CD4-positive, alpha-beta T cell treated with Interferon gamma for 1 hour (primary cell): ENCODE measurements at places on chromosomes 5 and 9.

DNA sequence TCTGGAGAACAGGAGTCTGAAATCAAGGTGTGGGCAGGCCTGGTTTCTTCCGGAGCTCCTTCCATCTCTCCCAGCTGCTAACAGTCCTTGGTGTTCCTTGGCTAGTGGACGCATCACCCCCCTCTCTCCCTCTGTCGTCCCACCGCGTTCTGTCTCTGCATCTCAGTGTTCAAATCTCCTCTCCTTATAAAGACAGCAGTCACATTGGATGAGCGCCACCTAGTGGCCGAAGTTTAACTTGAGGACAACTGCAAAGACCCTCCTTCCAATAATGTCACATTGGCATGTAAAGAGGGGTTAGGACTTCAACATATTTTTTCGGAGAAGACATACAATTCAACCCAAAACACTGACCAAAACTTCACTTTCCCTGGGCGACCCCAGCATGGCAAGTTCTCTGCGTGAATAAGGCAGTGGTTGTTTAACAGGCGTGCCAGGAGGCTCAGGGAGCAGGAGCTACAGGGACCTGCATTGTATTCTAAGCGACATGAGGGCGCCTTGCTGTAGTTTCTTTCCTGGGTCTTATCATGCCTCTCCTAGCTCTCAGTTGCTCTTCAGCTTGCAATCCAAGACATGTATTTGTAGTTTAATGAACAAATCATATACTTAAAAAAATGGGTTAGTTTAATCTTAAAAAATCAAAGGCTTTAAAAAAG lies 27.9 kb upstream of the BASP1 start:
- DNase-seq, result peak; percentile 28

DNA sequence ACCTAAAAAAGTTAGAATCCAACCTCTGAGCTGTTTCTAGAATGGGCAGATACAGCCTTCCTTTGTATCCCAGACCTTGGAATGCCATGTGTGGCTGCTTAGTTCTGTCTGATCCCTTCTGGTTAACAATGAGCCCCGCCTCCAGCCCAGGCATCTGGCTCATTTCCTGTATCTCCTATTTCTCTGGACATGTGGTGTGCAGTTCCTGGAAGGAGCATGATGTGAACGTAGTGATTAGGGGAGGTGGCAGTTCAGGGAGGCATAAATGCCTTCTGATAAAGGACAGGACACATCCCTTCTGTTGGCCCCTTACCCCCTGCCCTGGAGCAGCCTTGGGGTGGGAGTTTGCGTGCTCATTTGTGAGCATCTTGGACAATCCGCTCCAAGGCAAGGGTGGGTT lies 243.0 kb downstream of the ZSWIM6 start:
- no peak for DNase-seq

DNA sequence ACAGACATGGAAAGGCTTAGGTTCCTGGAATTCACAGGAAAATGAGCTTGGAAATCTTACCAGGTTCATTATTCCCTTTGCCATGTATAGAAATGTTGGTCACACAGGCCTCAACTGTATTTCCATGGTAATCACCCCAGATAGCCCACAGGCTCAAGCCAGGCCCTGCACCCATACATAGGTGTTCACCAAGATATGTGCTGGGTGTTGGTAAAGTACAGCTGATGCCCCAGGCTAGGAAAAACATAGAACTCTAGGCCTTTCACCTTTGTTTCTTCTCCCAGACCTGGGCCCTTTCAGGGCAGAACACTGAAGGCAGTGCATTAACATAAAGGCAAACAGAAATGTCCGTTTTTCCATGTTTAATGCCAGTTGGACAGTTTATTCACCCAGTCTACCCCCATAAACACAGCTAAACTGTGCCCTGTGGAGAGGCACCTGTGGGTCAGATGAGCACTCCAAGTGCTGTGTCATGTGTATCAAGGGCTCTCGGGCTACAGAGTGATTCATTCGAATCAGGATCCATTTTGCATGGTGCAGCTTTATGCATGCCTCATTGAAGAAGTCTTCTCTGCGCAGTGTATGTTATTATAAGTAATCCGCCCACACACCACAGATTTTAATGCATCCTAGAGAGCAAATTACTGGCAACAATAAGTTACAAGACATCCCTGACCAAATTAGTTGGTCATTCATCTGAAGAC lies 93.4 kb upstream of the SLC30A5 start:
- DNase-seq, result no peak

DNA sequence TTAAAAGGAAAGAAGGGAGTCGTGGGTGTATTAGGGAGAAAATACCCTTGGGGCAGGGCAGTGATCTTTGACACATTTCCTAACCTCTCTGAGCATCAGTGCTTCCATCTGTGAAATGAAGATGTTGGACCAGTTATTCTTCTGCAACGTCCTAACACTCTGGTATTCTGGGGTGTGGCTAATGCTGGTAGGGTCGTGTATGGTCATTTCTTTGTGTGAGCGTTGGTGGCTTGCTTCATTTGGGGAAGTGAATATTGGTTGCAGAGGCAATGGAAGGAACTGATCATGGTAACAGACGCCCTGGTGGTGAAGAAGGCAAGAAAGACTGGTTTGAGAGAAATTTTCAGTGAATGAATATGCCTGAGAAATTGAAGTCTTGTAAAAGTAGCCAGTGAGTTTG lies 67.9 kb upstream of the TTC23L start:
- no peak for DNase-seq

GRCh38 chr5:98605426-98605825 lies 168.0 kb upstream of the RGMB start:
- DNase-seq, result no peak

- no peak for DNase-seq
These were observed 540.2 kb downstream of the CSNK1G3 start for GRCh38 chr5:124052201-124052600.

DNA sequence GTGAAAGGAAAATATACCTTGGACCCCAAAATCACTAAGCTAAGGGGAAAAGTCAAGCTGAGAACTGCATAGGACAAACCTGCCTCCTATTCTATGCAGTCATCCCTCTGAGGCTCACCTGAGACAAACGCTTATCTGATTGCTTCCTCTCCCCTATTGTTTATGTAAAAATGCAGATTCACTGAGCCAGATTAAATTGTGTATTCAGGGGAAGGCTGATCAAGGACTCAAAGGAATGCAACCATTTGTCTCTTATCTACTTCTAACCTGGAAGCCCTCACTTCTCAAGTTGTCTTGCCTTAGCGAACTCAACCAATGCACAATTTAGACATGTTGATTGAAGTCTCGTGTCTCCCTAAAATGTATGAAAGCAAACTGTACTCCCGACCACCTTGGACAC lies 13.3 kb downstream of the SPARC start:
- DNase-seq, result no peak

GRCh38 chr5:80077051-80077714 lies 42.0 kb downstream of the THBS4 start:
- no peak for DNase-seq

DNA sequence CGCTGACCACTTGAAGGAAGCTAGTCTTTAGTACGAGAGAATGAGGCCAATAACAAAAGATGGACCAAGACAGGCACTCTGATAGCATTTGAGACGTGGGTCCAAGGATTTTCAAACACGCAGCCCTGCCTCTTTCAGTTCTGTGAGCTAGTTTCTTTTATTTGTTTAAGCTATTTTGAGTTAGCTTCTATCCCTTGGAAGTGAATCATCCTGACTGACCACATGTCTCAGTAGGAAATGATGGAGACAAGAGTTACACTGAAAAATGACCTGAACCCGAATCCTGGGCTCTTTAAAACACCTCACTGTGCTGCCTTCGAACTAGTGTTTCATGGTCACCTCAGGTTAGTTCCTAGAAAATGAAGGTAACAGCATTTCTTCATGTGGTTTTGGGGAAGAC lies 9.9 kb downstream of the TEK start:
- DNase-seq, result no peak

- no peak for DNase-seq
These were observed 20.1 kb downstream of the RCL1 start for GRCh38 chr9:4812858-4813257.

GRCh38 chr5:173988554-173989431 lies at the start of gene C5orf47:
Gene C5orf47, plus strand, starts transcription at chr5:173989170. Its CDS starts 94 bp downstream, at chr5:173989264.
- DNase-seq, result no peak

- DNase-seq, result no peak
These were observed 241.1 kb upstream of the PIK3R1 start for GRCh38 chr5:67974471-67974870.

DNA sequence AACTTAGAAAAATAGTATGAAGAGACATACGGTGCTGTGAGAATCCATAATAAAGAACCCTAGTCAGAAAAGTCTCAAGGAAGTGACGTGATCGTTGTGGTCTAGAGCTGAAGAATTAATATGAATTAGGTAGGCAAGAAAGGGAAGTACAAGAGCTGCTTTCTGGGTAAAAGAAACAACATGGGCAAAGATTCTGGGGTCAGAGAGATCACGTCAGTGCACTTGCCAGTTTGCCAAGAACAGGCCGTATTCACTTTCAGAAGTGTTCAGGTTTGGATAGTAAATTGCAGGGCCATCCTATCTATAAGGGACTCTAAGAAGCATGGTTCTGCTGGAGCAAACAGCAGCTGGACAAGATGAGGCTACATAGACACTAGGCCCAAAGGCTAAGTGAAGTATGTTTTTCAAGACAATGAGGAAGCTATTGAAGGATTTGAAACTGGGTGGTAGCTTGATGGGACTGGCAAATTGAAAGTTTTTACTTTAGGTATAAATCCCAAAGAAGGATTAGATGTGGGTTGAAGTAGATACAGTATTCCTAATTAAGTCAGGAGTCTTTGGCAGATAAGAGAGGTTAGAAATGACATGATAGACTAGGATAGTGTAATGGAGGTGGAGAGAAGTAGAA lies 4.8 kb upstream of the CHD1 start:
- peak; percentile 48 for DNase-seq

GRCh38 chr9:3962496-3962895 lies 337.4 kb downstream of the GLIS3 start:
- DNase-seq, result no peak

DNA sequence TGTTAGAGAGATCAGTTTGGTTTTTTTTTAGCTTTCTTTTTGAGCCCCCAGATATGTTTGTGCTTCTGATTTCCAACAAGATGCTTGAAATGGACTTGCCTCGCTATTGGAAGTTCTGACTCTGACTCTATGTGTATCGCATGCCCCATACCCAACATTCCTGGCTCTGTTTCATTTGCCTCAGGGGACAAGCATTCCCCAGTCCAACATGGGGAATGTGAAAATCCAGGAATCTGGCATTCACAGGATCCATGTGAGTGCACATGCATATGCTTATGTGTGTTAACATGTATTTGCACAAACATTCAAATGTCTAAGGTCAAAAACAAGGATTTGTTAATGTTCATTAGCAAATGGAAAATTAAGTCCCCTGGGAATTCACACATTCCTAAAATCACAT lies 233.9 kb downstream of the TLR4 start:
- no peak for DNase-seq

- DNase-seq, result no peak
These were observed 243.6 kb upstream of the HAPLN1 start for GRCh38 chr5:83964271-83964670.

GRCh38 chr9:138024831-138025291 lies 147.3 kb downstream of the CACNA1B start:
- no peak for DNase-seq

DNA sequence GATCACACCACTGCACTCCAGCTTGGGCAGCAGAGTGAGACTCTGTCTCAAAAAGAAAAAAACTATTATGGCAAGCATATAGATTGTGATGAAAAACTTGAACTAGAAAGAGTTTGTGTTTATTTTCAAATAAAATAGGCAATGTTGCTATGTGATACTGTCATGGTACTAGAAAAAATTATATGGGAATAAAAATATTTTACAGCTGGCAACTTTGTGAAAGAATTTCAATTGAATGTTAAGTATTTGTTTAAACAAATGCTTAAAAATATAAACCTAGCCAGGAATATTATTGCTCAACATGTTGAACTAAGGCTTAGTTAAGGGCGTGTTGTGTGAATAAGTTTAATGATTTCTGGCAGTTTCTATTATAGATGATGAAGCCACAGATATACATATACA lies 31.7 kb downstream of the HSDL2 start:
- no peak for DNase-seq

DNA sequence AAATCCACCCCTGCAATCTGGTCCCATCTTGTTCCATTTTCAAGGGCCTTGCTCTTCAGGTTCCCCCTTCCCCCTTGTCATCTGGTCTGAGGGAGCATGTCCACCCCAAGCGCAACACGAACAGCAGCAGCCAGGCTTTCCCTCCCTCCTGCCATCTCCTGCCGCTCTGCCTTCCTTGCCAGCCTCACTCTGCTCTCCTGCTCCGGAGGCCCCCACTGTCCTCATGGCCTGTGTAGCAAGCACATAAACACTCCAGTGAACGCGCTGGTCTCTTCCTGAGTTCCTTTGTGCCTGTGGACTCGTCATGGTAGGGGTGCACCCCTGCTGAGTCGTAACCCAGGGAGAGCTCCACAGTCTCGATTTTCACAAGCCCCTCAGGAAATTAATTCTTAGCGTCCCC lies 29.9 kb downstream of the TENT4A start:
- no peak for DNase-seq

GRCh38 chr5:141958113-141958512 lies at the start of gene PCDH12:
Gene PCDH12, minus strand, starts transcription at chr5:141958202. Its CDS starts 351 bp downstream, at chr5:141957851.
- DNase-seq, result no peak

DNA sequence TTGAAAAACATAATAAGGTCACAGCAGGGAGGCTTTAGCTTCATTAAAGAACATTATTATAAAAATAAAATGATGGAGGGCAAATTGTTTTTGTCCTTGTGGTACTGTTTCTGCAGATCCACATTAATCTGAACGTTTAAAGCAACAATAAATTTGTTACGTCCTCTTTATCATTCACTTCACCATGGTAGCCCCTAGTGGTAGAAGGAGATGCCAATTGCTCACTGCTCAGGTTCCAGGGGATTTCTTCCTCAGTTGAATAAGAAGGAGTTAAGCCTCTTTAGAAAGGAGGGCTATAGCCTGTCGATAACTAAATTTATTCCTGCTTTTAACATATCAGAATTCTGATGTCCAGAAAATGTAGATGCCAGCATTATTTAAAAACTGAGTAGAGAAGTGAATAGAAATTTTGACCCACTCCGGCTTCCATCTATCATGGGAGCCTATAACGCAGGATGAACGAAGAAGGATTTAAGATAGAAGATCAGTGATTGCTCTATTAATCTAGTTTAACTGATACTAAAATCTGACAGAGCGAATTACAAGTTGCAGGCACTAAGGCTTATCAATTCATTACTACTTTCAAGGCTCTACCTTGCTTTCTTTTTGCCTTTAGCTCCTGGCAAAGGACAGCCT lies 692.3 kb downstream of the PTPRD start:
- DNase-seq, result no peak

DNA sequence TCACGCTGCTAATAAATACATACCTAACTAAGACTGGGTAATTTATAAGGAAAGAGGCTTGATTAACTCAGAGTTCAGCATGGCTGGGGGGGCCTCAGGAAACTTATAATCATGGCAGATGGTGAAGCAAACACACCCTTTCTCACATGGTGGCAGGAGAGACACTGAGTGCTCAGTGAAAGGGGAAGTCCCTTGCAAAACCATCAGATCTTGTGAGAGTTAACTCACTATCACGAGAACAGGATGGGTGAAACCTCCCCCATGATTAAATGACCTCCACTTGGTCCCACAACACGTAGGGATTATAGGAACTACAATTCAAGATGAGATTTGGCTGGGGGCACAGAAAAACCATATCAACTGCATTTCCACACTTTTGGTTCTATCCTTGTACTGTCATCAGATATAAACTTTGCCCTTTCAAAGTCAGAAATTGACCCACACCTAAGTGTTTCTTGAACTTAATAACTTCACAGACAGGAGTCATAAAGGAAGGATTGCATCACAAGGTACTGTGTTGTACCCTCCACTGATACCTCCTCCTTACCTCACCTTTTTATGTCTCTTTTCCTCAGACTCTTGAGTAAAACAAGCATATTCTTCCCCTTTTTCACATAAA lies 319.1 kb upstream of the PIK3R1 start:
- DNase-seq, result no peak

- DNase-seq, result no peak
These were observed 31.2 kb downstream of the LARP1 start for GRCh38 chr5:154786414-154786813.
